ENCODE measurements at places on chromosomes 2 and 18. TPM values are rescaled to one million over a fixed set of nuclear protein-coding genes. Genes with fewer than 3 reads are reported as not detected.

DNA sequence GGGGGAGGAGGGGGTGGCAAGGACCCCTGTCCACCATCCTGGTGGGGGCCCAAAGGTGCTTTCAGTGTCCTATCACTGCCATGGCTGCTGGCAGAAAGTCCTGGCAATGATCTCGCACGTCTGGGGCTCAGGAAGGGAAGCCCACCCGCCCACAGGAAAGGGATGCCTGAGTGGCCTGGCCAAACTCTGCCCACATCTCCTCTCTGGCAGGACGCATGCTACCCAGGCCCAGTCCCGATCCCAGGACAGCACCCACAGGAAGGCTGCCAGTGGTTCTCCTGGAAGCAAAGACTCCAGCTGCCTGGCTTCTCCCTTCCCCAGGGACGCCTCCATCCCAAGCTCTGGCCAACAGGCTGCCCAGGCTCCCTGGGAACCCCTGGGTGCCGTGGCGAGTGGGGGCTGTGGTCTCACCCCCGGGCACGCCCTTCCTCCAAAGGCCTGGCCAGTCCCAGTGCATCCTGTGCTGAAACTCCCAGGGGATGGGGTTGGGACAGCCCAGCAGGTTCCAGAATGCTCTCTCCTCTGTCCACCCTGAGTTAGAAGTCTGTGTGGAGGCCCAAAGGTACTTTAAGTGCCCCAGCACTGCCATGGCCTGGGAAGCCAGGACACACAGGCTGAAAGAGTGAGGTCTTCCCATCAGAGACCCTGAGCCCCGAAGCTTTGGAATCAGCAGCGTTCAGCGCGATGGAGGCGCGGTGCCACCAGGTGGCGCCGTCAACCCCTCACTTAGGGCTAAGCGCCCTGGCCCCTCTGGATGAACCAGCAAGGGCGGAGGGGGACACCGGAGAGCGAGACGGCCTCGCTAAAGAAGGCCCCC lies 29.8 kb upstream of the TAF1B start:
- DNase-seq: peak; percentile 84

DNA sequence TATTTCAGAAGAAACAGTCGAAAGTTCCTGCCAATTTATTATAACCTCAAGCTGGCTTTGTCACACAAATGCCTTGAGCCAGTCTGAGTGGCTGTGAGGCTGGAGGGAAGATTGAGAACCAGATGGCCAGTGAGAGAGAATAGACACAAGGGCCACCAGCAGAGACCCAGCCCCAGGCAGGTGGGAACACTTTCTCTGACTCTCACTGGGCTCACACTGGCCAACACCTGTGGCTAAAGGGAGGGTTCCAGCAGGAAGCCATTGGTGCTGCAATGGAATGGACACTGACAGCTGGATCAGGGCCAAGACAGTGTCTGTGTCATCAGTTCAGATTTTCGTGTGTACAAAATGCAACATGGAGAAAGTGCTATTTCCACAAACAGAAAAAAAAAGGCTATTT lies 29.9 kb downstream of the LOXHD1 start:
- no peak for DNase-seq

GRCh38 chr2:7015007-7015950 lies 98.1 kb downstream of the RNF144A start:
- DNase-seq: no peak

GRCh38 chr2:217555081-217555876 lies 447.5 kb downstream of the TNS1 start:
- peak; percentile 29 for DNase-seq

The GNLY gene
- 2.3 TPM for total RNA-seq

DNA sequence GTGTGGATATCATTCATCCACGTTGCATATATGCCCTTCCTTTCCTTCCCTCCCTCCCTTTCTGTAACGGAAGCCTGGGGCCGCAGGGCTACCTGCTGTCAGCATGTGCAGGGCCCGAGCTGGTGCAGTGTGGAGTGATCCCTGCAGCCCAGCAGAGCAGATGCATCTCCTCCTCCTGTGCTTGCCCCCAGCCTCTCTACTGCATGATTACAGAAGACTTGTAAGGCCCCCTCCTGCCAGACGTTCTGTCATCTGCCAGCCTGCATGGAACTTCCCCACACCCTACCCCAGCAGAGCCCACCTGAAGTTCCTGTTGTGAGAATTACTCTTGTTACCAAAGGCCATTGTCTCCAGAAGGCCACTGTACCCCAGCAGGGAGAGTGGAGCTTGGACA lies 67.5 kb upstream of the FOSL2 start:
- DNase-seq: no peak

- DNase-seq: no peak
Observed at GRCh38 chr2:84654414-84654813, 138.1 kb downstream of the DNAH6 start.

- DNase-seq: no peak
Observed at GRCh38 chr18:21857871-21858270, 117.3 kb downstream of the MIB1 start.

DNA sequence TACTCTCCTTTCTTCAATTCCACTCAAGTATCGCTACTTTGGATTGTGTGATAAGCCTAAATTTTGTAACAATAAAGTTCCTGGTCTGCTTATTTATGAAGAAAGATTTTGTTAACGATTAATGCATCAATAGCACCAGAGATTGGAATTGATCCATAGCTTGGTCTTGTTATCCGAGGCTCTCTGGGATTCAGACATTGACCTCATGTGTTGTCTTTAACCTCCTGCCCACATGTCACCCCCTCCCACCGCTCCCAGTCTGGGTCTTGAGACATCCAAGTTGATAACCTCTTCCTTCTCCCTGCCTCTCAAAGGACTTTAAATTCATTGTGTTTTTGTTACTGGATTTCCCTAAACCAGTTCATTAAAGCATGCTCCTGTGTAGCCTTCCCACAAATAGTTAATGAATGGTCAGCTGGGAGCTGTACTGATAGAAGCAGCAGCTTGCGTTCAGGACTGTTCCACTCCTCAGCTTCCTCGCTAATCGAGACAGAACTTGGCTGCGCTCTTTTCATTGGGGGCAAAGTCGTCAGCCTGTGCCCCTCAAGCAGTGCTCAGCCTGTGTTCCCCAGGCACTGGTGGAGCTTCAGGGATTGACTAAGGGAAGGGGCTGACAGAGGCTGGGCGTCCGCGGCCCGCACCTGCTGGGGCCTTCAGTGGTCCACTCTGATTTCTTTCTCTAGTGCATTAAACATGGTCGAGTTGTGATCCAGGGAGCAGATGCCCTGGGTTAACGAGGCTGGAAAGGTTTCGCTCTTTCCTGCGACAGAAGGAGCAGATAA lies 18.9 kb downstream of the ASB1 start:
- no peak for DNase-seq

The CDH7 gene
- 0.05 TPM for total RNA-seq

GRCh38 chr2:149612122-149612521 lies 24.5 kb upstream of the MMADHC start:
- DNase-seq: no peak

DNA sequence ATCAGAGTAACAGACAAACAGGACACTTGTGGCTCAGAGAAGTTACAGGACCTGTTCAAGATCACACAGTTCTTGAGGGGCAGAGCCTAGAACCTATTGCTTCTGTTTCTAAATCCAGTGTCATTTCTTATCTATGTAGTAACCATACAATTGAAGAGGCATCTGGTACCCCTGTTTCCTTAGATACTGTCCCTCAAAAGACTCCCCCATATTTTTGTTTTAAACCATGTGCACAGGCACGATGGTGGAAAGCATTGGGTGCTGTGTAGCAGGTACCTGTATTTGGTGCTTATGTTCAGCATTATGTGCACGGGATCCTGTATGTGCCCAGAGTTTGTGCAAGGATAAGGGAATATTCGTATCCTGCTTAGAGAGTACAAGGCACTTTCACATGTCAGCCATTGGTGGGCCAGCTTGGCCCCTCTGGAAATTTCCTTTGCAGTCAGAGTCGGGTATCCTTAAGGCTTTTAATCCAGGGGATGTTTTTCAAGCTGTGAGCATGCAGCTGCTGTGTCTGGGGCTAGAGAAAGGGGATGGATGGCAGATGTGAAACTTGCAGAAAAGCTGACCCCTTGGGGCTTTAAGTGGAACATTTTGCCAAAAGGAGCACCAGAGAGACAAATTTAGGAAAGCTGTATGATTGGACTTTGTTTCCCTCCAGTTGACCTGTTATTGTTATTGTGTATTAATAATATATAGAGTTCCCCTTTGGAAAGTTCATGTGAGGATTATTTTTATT lies 2.1 kb downstream of the LBH start:
- no peak for DNase-seq

DNA sequence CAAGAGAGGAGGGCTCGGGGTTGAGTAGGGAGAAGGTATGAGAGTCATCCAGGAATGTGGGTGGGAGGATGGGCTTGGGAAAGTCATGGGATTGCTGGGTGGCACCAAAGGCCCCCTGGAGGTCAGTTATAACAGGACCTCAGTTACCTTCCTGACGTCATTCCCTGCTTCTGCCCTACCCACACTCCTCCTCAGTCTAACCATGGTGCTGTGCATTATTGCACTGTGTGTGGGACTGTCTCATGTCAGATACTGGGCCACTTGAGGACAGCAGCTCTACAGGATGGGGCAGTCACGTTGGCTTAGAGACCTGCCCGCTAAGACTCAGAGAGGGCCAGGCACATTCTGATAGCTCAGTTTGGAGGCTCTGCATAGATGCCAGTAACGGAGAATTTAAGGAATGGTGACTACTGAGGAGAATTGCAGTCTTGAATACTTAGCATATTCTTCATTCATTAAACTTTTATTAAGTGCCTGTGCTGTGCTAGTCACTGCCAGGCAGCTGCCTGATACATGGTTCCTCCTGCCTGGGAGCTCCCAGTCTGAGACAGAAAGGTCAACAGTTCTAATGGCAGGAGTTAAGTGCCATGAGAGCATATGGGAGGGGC lies 90.5 kb downstream of the LAMA3 start:
- no peak for DNase-seq

The G6PC2 gene
- total RNA-seq: not detected

DNA sequence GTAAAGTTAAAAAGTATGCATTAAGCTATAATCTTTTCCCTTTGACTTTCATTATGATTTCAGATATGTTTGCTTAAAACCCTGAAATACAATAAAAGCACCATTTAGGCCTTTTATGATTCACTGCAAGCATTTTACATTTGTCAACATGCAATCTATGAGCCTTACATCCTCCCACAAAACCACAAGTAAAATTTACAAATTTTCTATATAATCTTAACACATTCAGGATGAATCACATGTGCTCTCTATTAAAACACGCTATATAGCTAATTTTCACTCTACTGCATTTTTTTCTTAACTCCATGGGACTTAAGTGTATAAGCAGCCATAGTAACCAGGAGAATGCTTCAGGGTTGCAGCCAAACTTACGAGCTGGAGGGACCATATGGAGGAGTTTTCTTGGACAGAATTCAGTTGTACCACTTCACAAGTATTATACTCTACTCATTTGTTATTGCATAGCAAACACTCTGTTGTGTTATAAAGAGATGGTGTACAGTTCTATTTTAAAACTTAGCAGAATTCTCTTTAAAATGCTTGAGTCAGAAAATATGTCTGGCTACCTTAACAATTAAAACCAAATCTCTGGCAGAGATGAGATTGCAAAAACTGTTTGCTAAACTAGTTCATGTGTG lies 293.2 kb downstream of the ALK start:
- no peak for DNase-seq

DNA sequence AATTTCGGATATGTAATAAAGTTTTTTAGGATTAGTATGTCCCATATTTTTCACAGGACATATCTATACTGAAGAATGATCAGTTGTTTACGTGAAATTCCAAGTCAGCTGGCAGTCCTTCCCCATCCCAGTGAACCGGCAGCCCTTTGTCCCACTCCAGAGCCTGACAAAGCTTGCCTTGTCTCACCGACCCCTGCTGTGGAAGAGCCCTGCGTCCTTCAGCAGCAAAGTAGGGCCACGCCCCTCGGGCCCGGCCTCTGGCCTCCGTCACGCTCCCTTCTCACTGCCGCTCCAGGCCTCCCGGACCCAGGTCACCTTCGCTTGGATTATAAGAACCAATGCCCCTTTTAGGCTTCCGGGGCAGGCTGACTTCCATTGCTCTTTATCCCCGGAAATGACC lies 89.8 kb upstream of the TGIF1 start:
- DNase-seq: no peak

- DNase-seq: no peak
Observed at GRCh38 chr2:239951825-239952224, 73.3 kb downstream of the NDUFA10 start.

GRCh38 chr18:27785815-27786471 lies 391.0 kb downstream of the CDH2 start:
- DNase-seq: no peak

The DYNAP gene
- not detected for total RNA-seq

- DNase-seq: no peak
Observed at GRCh38 chr2:11102956-11103860, 52.1 kb upstream of the SLC66A3 start.

The SIX3 gene
- total RNA-seq: not detected

GRCh38 chr2:233686928-233687327 lies 5.2 kb downstream of the UGT1A7 start:
- DNase-seq: no peak

DNA sequence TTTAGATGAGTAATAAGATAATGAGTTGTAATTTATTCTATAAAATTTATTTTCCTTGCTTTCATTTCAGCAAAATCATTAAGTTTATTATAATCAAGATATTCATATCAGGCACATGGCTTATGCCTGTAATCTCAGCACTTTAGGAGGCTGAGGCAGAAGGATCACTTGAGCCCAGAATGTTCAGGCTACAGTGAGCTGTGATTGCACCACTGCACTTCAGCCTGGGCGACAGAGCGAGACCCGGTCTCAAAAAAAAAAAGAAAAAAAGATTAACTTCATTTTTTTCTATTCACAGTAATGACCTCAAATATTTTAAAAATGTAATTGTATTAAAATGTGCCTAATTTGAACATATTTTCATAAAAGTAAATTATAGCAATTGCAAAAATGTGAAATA lies 67.9 kb downstream of the ACYP2 start:
- DNase-seq: no peak

- DNase-seq: no peak
Observed at GRCh38 chr2:74740395-74740740, 86.3 kb downstream of the SEMA4F start.

DNA sequence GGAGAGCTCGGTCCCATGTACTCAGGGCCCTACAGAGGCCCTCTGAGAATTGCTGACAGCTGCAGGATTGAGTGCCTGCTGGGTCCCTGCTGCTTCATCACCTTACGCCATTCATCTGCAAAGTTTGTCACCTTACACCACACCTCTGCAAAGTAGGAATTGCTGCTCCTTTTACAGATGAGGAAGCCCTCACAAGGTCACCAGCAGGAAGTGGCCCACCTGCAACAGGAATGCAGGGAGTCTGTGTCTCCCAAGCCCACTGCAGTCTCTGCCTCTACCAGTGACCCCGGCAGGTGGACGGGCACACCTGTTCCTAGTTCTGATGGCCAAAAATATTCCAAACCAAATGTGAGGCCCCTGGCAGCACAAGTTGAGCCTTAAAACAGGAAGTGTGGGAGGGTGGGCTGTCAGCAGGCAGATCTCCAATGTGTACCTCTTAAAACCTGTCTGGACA lies 441.4 kb downstream of the NBAS start:
- DNase-seq: no peak

GRCh38 chr2:178331474-178332432 lies 119.2 kb downstream of the PRKRA start:
- no peak for DNase-seq

All from left ventricle myocardium superior (tissue), 1 donor.